ENCODE measurements at places on chromosomes 4 and X.
A peak's percentile ranks its signal among the peaks of the same experiment; 100 is the strongest.

DNA sequence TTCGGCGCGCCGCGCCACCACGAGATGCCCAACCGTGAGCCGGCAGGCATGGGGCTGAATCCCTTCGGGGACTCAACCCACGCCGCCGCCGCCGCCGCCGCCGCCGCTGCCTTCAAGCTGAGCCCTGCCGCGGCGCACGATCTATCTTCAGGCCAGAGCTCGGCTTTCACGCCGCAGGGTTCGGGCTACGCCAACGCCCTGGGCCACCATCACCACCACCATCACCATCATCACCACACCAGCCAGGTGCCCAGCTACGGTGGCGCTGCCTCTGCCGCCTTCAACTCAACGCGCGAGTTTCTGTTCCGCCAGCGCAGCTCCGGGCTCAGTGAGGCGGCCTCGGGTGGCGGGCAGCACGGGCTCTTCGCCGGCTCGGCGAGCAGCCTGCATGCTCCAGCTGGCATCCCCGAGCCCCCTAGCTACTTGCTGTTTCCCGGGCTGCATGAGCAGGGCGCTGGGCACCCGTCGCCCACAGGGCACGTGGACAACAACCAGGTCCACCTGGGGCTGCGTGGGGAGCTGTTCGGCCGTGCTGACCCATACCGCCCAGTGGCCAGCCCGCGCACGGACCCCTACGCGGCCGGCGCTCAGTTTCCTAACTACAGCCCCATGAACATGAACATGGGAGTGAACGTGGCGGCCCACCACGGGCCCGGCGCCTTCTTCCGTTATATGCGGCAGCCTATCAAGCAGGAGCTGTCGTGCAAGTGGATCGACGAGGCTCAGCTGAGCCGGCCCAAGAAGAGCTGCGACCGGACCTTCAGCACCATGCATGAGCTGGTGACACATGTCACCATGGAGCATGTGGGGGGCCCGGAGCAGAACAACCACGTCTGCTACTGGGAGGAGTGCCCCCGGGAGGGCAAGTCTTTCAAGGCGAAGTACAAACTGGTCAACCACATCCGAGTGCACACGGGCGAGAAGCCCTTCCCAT, 1.1 kb downstream of the ZIC3 start:
- DNase-seq, result no peak

GRCh38 chr4:106775636-106776035, 260.5 kb downstream of the DKK2 start:
- no peak for DNase-seq

DNA sequence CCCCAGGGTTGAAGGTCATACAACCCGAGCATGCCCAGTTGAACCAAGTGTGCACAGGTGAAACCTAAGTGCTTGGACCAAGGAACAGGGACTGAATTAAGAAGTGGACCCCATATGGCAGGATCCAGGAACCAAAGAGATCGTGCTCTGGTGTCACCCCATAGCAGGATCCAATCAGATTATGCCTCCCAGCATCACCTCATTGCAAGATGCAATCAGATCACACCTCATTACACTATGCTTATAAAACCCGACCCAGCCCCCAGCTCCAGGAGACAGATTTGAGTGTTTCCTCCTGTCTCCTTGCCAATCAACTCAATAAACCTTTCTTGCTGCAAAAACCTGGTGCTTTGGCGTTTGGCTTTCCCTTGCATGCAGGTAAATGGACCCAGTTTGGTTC, 37.6 kb downstream of the EFHC2 start:
- DNase-seq, result no peak

DNA sequence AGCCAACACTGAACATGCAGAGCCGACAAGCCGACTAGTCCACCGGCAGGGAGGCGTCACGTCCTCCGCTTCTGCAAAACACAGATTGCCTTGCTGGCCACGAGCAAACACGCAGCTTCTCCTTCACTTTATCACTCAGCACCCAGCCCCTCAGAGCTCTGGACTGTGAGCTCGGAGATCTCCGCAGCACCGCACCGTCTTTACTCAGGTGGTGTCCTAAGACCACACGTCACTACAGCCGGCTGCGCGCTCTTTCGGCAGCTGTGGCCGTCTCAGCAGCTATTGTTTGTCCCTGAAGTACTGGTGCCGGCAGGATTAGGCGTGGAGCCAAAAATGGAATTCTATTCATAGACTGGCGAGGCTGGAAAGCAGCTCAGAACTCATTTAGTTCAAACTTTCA, 72.0 kb downstream of the FAT1 start:
- DNase-seq, result no peak

- DNase-seq, result no peak
Measured at GRCh38 chr4:73609706-73610105, 10.5 kb downstream of the RASSF6 start.

- no peak for DNase-seq
Measured at GRCh38 chr4:158202481-158202880, 7.8 kb upstream of the TMEM144 start.

- peak; percentile 56 for DNase-seq
Measured at GRCh38 chrX:40108959-40109287, 11.2 kb upstream of the BCOR start.

- no peak for DNase-seq
Measured at GRCh38 chr4:94691552-94691951, 66.2 kb upstream of the BMPR1B start.

- no peak for DNase-seq
Measured at GRCh38 chr4:109847896-109848442, at the start of gene LRIT3. TSS of gene LRIT3 (plus strand) at chr4:109848107. CDS start at chr4:109848202, 95 bp downstream.

- no peak for DNase-seq
Measured at GRCh38 chr4:76799140-76799539, 98.8 kb downstream of the SOWAHB start.

DNA sequence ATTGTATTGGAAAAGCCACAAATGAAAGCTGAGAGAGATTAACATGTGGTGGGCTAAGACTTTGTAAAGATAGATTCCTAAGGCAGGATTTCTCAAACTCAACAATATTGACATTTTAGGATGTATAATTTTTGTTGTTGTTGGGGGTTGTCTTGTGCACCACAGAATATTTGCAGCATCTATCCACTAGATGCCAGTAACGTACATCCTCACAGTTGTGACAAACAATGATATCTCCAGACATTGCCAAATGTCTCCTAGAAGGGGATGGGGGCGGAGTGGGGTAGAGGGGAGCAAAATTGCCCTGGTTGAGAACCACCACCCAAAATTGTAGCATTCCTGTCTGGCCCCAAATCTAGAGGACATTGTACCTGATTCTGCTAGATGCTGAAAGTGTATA, 14.7 kb upstream of the CBR4 start:
- DNase-seq, result no peak

DNA sequence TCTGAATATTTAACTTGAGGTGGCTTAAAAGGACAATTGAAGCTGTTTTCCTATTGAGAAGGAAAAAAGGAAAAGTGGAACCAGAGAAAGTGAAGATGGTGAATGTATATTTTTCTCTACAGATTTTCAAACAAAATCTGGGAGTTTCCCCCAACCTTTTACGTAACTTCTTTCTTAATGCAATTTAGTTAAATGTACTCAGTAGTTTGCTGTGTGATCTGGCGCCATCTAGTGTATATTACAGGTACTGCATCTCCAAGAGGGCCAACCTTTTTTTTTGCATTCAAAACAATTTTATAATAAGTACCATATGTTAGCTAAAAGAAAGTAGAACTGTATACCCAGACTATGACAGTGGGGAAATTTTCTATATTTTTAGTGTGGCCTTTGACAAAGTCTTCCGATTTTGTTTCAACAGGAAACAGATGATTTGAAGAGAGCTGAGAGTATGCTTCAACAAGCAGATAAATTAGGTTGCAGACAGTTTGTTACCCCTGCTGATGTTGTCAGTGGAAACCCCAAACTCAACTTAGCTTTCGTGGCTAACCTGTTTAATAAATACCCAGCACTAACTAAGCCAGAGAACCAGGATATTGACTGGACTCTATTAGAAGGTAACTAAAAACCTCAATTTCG, 82.0 kb downstream of the PLS3 start:
- DNase-seq, result peak; percentile 45

GRCh38 chr4:48064349-48064748, 47.8 kb downstream of the NIPAL1 start:
- no peak for DNase-seq

- DNase-seq, result no peak
Measured at GRCh38 chr4:21780148-21780547, 168.4 kb downstream of the KCNIP4 start.

GRCh38 chrX:119421016-119421705, 22.0 kb downstream of the SLC25A43 start:
- DNase-seq, result no peak

DNA sequence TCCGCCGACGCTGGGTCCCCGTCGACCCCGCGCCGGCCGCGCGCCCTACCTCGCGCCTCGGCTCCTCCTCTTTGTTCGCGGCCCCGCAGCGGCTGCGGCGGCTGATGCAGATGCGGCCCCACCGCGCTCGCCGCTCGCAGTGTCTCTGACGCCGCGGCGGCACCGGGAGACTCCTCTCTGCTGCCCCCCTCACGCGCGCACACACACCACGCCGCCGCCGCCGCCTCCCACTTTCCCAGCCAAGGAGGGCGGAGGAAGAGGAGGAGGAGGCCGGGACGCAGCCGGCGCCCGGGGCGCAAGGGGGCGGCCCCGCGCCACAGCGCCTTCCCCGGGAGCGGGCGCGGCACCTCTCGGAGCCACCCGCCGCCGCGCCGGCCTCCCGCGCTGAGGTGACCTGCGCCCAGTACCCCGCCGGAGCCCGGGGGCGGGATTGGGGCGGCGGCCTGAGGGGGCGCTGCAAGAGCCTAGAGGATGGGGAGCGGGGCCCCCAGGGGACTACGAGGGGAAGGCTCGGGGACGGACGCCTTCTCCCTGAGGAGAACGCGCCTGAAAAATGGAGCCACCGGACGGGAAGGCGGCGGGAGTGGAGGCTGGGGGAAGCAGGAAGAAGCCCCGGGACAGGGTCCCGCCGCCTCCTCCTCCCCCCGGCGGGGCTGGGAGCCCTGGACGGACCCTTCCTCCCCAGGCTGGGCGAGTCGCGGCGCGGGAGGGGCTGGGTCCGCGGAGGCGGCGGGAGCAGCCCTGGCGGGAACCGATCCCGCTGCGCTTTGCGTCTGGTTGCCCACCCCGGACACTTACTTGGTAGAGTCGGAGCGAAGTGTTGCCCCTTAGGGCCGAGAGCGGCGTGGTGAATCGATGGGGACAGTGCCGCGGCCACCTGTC, at the start of gene SH3RF1:
Gene SH3RF1, minus strand, starts transcription at position 147 of the 882 bp plus-strand sequence. CDS start 1,744 bp downstream, outside the sequence.
- no peak for DNase-seq

GRCh38 chrX:32137525-32137924, 1065.7 kb upstream of the FTHL17 start:
- no peak for DNase-seq

DNA sequence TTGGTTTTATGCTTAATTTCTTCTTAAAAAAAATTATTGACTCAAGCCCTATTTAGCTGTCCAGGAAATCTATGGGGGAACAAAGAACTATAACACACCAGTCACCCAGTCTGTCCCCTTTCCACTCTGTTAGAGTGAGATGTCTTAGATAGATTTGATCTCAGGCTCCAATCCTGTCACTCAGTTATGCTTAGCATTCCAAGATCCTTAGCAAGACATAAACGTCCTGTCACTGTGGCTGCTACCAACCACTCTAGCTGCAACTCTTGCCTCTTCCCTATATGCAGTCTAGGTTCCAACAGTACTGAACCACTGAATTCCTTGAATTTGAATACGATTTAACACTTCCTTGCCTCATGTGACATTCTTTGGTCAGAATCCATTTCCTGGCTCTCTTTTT, 241.9 kb upstream of the NWD2 start:
- no peak for DNase-seq

DNA sequence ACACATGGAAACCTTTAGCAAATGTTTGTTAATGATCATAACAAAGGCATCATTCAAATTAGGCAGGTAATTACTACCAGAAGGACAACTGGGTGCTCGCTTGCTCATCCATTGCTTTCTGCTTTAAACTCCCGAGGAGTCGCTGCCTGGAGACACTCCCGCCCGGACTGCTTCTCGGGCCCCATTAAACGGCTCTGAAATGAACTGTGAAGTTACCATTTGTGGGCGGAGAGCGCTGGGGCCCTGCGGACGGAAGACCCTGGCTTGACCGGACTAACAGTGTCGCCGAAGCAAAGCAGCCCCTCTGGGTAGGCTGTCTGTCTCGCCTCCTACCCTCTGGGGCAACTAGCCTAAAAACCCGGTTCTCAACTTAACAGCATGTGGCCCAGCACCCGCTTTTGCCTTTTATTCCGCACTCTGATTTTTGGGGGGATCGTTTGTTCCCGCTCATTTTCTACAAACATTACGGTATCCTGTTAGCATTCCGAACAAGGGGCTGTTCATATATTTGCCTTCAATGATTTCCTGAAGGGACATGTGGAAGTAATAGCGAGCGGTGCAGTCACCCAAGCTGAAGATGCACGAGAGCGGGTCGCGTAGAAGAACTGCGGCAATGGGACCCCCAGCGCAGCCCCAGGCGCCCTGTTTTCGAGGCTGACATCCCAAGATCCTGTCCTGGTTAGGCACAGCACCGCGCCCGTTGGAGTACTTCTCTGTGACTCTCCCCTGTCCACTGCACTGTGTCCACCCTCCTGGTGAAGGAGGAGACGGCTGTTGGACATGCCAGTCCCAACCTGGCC, 1.6 kb upstream of the PDGFRA start:
- DNase-seq, result no peak

DNA sequence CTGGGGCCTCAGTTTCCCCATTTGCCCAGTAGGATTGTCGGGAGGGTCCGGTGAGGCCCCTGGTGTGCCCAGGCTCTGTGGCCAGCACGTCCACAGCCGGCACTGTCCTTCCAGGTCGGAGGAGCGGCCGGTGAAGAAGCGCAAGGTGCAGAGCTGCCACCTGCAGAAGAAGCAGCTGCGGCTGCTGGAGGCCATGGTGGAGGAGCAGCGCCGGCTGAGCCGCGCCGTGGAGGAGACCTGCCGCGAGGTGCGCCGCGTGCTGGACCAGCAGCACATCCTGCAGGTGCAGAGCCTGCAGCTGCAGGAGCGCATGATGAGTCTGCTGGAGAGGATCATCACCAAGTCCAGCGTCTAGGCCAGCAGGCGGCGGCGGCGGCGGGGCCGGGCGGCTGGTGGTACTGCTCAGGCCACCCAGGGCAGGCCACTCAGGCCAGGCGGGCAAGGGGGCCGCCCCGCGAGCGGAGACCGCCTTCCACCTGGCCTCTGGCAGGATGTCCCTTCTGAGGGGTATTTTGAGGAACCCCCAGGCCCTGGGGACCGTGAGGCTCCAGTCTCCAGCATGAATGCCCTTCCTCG, 6.7 kb downstream of the MSANTD1 start:
- DNase-seq, result no peak

DNA sequence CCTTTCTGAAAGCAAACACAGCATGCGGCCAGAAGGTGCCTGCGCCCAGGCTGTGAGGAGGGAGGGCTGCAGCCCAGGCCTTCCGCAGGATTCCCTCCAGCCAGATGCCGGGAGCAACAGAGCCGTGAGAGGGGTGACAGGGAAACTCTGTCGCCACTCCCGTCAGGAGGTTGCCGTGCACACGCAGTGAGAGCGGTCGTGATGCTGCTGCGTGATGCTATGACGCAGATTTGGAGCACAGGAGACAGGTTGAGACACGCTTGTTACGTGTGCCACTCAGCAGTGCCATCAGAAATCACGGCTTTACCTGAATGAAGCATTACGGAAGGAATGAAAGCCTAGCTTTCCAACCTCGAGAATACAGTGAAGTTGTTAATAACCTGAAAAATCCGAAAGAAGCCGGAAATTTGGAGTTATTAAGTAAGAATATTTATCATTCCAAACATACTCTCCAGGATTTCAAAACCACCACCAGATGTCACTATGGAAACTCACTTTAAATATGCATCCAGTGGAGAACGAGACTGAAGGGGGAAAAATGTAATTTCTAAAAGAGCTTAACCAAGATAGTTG, 54.4 kb downstream of the FAT1 start:
- no peak for DNase-seq
